Stimulated activated CD8-positive, alpha-beta memory T cell treated with anti-CD3 and anti-CD28 coated beads, Interleukin-12 subunit alpha, Interleukin-12 subunit beta, amount 100 ng/mL, for 1 hour (primary cell): ENCODE measurements at places on chromosomes 13 and 19.

DNA sequence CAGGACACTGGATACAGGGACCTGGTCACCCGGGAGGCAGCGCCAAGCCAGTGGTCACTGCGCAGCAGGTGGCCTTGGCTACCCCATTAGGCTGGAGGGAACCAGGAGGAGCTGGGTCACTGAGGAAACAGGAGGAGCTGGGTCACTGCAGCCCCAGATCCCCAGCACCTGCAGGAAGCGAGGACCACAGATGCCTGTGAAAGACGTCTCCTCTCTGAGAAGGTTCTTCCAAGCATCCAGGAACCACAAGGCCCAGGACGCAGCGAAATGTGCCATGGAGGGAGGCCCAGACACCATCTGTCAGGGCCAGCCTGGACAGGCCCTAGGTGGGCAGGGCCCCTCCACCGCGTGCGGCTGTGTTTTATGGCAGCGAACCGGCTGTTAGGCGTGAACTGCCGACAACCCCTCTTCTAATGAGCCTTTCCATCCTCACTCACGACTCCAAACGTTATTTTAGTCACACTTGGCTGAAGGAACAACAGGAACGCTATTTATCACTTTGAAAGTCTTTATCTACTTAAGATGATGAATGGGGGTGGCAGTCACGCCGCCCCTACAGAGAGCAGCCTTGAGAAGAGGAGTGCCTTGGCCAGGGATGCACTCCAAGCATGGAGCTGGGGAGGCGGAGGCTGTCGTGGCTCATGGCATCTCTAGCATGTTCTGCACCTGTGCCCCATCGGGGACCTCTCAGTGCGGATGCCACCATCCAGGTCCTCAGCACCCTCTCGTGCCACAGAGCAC, 53.3 kb downstream of the CEBPG start:
- no peak for DNase-seq

- no peak for DNase-seq
Measured at GRCh38 chr19:49142866-49143335, 12.3 kb downstream of the HRC start.

DNA sequence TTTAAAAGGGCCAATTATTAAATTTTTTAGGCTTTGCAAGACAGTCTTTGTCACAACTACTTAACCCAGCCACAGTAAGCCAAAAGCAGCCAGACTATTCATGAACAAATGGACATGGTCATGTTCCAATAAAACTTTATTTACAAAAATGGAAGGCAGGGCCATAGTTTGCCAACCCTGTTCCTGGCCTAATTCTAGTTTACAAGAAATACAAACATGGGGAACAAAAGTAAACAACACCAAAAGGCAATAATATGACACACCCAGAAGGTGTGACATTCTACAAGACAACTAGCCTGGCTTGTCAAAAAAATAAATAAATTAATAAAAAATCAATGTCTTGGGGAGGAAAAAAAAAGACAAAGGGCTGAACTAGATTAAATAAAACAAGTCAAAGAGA, 24.8 kb upstream of the CCNP start:
- DNase-seq, result no peak

GRCh38 chr19:47430041-47430802, 10.9 kb upstream of the MEIS3 start:
- no peak for DNase-seq

GRCh38 chr19:42350417-42350816, 25.0 kb downstream of the MEGF8 start:
- no peak for DNase-seq

DNA sequence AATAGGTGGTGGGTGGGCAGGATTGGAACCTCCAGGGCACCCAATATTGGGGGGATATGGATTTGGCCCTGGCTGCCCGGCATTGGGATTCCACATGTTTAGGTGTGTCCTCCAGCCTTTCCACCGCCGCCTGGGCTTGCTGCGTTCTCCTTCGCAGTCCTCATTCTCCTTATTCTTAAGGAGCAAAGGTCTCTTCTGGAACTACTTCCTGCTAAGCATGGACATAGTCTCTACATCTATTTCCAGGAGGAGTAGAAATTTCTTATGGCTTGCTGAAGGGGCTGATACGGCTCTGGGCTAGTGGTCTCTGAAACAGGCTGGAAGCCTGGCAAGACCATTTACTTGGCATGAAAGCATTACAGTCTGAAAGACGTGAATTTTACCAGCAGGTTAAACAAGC, 9.2 kb upstream of the FCGBP start:
- no peak for DNase-seq

- DNase-seq, result peak; percentile 16
Measured at GRCh38 chr19:34662919-34663318, 14.0 kb downstream of the SCGB2B2 start.

DNA sequence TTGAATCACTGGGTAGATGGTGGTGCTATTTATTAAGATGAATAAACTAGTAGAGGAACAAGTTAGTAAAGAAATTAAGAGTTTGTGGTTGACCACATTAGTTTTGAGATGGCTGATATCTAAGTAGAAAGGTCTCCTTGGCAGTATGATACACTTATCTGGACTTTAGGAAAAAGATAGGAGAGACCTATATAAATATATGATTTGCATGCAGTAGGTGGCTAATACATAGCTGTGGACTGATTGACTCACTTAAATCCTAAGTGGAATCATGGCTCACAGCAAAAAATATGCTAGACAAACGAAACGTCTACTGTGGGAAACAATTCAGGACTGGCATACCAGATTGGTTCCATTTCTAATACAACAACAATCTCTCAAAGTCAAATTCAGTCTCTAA, 92.0 kb downstream of the CAB39L start:
- no peak for DNase-seq

DNA sequence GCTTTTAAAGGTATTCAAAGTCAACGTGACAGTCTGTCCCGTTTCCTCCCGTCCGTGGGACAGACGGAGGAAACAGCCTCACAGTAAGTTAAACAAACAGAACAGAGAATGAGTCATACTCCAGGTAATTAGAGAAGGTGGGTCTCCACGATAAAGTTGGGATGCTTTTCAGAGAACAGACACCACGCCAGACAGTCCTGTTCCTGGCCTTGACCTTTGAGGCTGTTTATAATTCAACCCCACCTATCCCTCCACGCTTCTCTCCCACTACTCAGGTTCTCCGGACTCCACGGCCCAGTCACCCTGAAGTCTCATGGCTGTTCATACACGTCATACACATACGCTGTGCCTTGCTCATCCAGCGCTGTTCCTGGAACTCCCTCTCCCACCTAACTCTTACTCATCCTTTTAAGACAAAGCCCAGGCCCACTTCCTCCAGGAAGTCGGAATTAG, 42.5 kb downstream of the ARHGEF18 start:
- DNase-seq, result no peak
